Body of pancreas (tissue), 4 donors: ENCODE measurements at places on chromosomes 7 and 10. TPM values are rescaled to one million over a fixed set of nuclear protein-coding genes. Genes with fewer than 3 reads are reported as not detected.
A peak's percentile ranks its signal among the peaks of the same experiment; 100 is the strongest.

DNA sequence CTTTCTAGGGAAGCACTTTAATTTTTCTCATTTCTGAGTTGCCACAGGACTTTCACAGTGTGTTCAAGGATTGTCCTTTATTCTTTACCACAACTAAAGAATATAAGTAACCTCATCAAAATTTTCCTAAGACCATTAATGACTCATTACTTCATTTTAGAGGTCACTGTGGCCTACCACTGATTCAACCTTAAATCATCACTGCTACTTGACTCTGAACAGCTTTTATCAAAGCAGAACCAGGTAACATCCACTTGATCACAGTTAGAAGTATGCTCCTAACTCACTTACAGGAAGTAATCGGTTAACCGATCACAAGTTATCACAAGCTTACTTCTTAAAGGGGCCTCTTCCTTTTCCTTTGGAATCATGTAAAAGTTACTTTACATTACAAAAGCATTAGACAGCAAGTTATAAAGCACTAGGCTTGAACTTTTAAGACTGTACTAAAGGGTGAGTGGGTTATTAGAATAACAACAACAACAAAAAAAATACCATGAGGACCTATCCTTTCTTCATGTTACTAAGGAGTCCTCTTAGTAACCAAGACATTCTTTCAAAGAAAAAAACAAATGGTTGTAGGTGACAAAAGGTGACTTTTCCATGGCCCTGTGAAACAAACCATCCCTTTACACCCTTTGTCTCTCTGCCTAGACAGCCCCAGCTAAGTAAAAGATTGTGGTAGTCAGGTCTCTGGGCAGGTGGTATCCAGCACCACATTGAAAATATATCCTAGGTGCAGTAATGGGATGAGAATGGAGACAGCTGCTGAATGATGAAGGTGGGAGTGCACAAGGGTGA is 40.0 kb upstream of the PDK4 start:
- H3K4me1 ChIP-seq, result no peaks in the 10 kb centered on the region
- H3K4me3 ChIP-seq, result no peak overlapping the region
- no peaks in the 10 kb centered on the region for H3K27me3 ChIP-seq
- no peak overlapping the region for H3K27ac ChIP-seq
- no peak for DNase-seq
- H3K36me3 ChIP-seq, result no peaks in the 10 kb centered on the region

PPP1R17 gene
- total RNA-seq, result not detected

- H3K36me3 ChIP-seq, result no peaks in the 10 kb centered on the region
- peaks cover 64% of the 10 kb centered on the region for H3K4me1 ChIP-seq
- DNase-seq, result no peak
- no peaks in the 10 kb centered on the region for H3K27me3 ChIP-seq
- H3K27ac ChIP-seq, result peak overlapping the region; percentile 67
These were observed 169.5 kb upstream of the KLF14 start for GRCh38 chr7:130903358-130903974.

DNA sequence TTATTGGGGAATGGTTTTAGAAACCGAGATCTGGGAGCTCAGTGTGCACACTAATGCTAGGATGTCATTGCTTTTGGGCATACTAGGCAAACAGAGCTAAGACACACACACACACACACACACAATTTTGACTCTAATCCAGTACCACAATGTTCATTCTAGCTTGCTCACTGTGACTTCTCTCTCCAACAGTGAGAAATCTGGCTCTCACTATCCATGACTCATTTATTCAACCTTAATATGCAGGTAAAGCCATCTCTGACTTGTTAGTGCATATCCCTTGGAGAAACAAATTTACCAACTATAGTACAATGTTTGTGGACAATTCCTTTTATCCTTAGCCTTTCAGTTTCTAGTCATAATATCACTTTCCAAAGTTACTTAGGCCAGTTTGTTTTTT is 5.9 kb upstream of the BMS1 start:
- no peak overlapping the region for H3K4me3 ChIP-seq
- DNase-seq, result no peak
- no peaks in the 10 kb centered on the region for H3K27me3 ChIP-seq

EPHB4 gene
- 33.6 TPM for total RNA-seq

GRCh38 chr10:44341886-44342285 is 43.0 kb downstream of the CXCL12 start:
- H3K4me3 ChIP-seq, result no peak overlapping the region
- no peak for DNase-seq
- H3K27me3 ChIP-seq, result no peaks in the 10 kb centered on the region
- no peaks in the 10 kb centered on the region for H3K36me3 ChIP-seq

DNA sequence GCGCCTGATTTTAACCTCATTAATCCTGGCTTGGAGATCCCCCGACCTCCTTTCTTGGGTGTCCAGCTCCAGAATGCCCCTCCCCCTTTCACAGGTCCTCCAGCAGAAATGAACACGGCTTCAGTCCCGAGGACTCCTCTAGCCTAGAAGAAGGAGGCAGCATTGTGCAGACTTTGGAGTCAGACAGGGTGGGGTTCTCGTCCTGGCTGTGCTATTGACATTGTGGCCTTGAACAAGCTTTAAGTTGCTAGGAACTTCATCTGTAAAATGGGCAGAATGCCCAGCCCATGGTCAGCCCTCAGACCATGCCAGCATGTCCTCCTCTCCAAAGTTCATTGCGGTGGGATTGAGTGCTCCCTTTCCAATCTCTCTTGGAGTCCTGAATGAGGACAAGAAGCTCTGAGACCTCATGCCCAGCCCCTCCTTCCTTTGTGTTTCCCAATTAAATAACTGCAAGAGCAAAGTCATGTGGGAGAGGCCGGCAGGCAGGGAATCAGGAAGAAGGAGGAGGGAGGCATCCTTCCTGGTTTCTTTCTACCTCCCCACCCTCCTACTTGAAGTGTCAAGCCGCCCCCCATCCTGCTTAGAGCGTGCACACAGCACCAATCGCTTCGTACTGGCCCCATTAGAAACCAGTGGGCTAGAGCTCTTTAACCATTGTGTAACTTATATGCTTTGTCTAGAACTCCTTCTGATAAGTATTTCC is 86.4 kb downstream of the RBM20 start:
- no peaks in the 10 kb centered on the region for H3K27me3 ChIP-seq
- H3K36me3 ChIP-seq, result no peaks in the 10 kb centered on the region
- no peak overlapping the region for H3K4me3 ChIP-seq
- no peak overlapping the region for H3K27ac ChIP-seq
- DNase-seq, result no peak

DNA sequence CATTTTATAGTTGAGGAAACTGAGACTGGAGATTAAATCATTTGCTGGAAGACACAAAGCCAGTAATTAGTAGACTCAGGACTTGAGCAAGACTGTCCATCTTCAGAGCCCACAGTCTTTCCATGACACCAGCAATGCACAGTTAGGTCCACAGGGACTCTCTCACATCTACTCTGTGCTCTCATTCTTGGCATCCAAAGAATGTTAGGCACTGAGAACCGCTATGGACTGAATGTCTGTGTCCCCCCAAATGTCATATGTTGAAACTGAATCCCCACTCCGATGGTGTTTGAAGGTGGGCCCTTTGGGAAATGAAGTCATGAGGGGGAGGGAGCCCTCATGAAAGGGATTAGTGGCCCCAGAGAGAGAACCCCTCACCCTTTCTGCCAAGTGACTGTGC is 100.6 kb downstream of the LANCL2 start:
- H3K36me3 ChIP-seq, result no peaks in the 10 kb centered on the region
- H3K27ac ChIP-seq, result no peak overlapping the region
- DNase-seq, result no peak
- no peaks in the 10 kb centered on the region for H3K4me1 ChIP-seq

SLC29A3 gene
- total RNA-seq, result 0.99 TPM

GRCh38 chr7:99665312-99666012 is 14.3 kb downstream of the CYP3A5 start:
- H3K4me3 ChIP-seq, result no peak overlapping the region
- peaks cover 32% of the 10 kb centered on the region for H3K36me3 ChIP-seq
- H3K4me1 ChIP-seq, result no peaks in the 10 kb centered on the region
- no peaks in the 10 kb centered on the region for H3K27me3 ChIP-seq

DNA sequence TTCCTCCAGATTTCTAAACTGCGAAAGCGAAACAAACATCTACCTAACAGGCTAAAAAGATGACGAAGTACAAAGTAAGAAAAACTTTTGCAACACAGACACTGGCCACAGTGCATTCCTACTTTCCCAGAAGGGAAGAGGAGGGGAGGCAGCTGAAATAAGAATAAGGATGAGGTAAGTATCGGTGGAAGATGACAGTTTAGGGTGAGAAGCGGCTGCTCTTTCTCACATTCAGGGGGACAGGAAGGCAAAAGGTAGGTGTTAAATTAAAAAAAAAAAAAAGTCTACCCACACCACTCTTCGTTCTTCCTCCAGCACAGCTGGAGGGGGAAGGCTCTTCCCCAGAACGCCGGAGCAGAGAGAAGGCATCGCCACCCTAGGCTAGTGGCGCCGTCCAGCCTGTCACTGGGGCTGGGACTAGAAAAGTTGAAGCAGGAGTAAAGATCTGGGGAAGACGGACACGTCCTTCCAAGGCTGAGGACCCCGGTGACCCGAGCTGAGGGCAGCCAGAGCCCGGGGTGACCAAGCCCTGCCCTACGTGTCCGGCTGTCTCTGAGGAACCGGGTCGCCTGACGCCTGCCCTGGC is 846 bp downstream of the DNAJC1 start:
- peak overlapping the region; percentile 46 for H3K4me3 ChIP-seq
- no peak for DNase-seq
